ENCODE measurements at places on chromosomes 11 and 22.

- no peak for DNase-seq
Measured at GRCh38 chr11:69848201-69848600, 29.0 kb upstream of the FGF3 start.

DNA sequence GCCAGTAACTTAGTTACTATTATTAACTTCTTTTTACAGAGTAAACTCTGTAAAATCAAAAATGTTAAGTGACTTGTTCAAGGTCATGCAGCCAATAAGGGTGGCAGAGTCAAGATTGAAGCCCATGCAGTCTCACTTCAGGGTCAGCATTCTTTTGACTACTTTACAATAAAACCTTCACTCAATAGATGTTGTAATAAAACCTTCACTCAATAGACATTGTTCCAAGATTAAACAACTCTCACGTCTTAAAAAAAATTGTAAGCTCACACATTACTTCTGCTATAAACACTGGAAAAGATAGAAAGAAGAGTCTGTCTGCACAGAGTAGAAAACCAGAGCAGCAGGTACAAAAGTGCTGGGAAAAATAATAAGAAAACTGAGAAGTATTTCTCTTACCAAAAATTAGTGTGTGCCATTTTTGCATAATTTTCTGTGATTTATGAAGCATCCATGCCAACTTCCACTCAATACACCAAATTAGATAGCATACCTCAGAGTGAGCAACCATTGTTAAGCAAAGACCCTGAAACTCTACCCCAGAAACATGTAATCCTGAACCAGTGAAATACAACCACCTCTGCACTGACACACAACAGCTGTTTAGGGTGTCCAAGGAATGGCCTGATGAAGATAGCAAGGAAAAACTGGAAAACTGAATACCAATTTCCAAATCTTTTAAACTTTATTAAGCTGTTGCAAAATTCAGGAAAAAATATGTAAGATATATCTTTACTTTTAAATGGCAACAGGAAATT, 4.9 kb upstream of the SOX6 start:
- no peak for DNase-seq

DNA sequence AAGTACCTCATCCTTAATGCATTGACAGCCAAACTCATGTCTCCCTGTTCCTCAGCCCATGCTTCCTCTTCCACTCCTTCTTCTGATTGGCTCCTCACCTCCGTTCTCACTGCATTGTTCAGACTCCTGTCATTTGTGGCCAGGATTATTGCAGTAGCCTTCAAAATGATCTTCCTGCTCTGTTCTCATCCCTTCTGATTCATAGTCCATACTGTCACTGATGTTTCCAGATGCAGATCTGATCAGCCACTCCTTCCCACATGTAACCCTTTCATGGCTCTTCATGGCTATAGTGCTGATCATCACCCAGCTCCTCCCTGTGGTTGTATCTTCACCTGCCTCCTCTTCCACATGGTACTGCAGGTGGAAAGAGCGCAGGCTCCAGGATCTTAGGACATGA, 71.7 kb downstream of the DEPDC5 start:
- no peak for DNase-seq

- DNase-seq = no peak
Measured at GRCh38 chr11:113477321-113477720, 2.1 kb upstream of the DRD2 start.

Data from astrocyte of the cerebellum (primary cell).